ENCODE measurements at places on chromosomes 11 and 22.

- no peak for DNase-seq
Observed at GRCh38 chr11:116693102-116693570, 79.7 kb downstream of the BUD13 start.

GRCh38 chr11:46674463-46675287, 25.7 kb downstream of the ARHGAP1 start:
- DNase-seq = peak; percentile 59

DNA sequence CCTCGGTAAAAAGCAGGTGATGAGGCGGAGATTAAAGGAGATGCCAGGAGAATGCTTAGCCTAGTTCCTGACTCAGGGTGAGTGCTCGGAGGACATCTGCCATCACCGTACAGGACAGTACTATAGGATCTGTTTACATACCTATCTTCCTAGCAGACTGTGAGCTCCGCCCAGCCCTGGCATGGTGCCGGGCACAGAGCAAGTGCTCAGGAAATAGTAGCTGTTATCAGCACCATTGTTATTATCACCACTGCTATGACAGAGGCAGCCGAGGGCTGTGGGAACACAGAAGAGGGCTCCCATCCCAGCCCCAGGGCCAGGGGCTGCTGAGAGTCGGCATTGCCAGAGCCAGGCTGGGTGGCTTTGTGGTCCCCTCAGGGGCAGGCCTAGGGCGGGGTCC, 642 bp upstream of the SEPTIN3 start:
- DNase-seq = peak; percentile 63

GRCh38 chr11:70082829-70083228, 4.7 kb downstream of the ANO1 start:
- no peak for DNase-seq

- DNase-seq = no peak
Observed at GRCh38 chr11:94131718-94132115, 3.1 kb downstream of the PANX1 start.

GRCh38 chr22:41668971-41669911, 19.4 kb downstream of the SNU13 start:
- no peak for DNase-seq

DNA sequence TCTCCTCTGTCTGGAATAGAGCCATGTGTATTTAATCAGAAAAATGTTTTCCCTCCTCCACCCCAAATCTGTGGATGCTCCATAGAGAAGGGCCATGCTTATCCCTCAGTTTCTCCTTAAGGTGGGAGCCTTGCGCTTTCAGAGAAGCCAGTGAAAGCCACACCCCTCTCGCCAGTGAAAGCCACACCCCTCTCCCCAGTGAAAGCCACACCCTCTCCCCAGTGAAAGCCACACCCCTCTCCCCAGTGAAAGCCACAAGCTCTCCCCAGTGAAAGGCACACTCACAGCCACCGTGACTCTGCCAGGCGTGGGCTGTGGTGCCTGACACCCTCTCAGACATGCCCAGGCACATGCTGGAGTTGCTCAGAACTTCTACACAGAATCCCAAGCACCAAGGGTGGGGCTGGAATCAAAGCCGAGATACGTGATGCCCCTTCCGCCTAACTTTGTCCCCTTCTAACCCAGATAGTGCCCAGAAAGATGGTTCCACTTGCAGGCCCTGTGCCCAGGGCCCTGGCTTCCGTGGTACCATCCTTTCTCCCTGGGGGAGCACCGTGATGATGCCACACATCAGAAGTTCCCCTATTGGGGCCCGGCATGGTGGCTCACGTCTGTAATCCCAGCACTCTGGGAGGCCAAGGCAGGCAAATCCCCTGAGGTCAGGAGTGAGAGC, 16.5 kb upstream of the PRR5 start:
- DNase-seq = peak; percentile 81

DNA sequence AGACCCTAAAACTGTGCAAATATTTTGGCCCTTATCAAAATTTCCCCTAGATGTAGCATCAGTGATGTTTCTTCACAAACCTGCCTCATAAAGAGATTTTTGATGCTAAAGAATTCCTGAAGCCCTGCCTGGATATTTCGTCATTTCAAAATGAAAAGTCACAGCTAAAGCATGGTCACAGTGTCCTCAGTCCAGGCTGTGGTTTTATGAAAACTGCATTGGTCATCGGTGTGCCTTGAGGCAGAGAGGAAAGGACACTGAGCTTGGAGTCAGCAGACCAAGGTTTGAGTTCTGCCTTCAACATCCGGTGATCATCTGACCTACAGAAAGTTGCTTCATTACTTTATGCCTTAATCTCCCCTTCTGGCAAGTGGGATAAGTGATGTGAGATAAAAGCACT, 34.8 kb upstream of the ALKBH3 start:
- no peak for DNase-seq
